ENCODE measurements at places on chromosomes 13 and 19.

DNA sequence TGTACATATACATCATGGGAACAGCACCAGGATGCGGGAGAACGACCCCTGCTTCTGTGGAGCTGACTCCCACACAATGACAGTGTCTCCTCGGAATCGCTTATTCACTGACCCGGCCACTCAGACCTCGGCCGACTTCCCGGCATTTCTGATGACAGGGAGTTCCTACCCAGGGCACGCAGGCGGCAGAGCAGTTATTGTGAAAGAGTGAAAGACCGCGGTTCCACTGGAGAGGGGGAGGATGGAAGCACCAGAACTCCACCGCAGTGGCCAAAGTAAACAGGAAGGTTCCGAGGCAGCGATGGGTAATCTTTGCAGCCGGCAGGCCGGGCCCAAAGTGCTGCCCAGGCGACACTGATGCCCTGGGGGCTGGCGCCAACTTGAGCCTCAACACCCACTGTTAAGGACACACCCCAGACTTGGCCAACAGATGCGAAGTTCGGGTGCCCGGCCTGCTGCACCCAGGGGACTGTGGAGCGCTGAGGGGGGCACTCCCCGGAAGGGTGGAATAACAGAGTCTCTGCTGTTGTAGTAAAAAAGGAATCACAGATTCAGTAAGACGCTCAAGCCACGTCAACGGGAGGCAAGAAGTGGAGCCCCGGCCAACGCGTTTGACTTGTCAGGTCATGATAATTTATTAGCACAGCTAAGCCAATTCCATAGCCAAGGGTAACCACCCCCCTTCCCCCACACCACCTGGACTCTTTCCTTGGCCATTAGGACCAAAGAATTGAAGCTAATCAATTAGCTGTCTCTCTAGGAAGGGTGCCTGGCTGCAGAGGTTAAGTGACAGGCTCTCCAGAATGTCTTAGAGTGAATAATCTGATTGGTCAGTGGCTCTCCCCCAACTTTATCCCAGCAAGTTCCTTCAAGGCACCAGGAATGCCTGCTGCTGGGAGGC is 5.8 kb downstream of the MLLT1 start:
- no peak for DNase-seq

GRCh38 chr13:109717686-109718085 is 68.7 kb downstream of the IRS2 start:
- DNase-seq, result no peak

- peak; percentile 94 for DNase-seq
Observed at GRCh38 chr19:10695401-10696398, 5.5 kb upstream of the QTRT1 start.

GRCh38 chr13:98834254-98834960 is 81.9 kb upstream of the SLC15A1 start:
- no peak for DNase-seq

GRCh38 chr13:26697069-26697955 is 63.3 kb downstream of the GPR12 start:
- no peak for DNase-seq

GRCh38 chr19:45774765-45775164 is 5.7 kb upstream of the SIX5 start:
- DNase-seq, result no peak
